Osteocyte (in vitro differentiated cells): ENCODE measurements at places on chromosomes 7 and 10. TPM values are rescaled to one million over a fixed set of nuclear protein-coding genes. Genes with fewer than 3 reads are reported as not detected.
A peak's percentile ranks its signal among the peaks of the same experiment; 100 is the strongest.

- H3K4me1 ChIP-seq: peaks cover 32% of the 10 kb centered on the region
- no peak overlapping the region for H3K4me3 ChIP-seq
- no peaks in the 10 kb centered on the region for H3K36me3 ChIP-seq
- H3K27ac ChIP-seq: no peak overlapping the region
Observed at GRCh38 chr7:142581341-142581740, 167.9 kb upstream of the PRSS1 start.

- H3K4me3 ChIP-seq: no peak overlapping the region
- H3K27me3 ChIP-seq: peaks cover 69% of the 10 kb centered on the region
Observed at GRCh38 chr10:97974100-97974499, 56.3 kb downstream of the CRTAC1 start.

- peaks cover 20% of the 10 kb centered on the region for H3K4me1 ChIP-seq
- H3K27ac ChIP-seq: no peak overlapping the region
- peaks cover 14% of the 10 kb centered on the region for H3K36me3 ChIP-seq
- H3K4me3 ChIP-seq: no peak overlapping the region
- H3K27me3 ChIP-seq: no peaks in the 10 kb centered on the region
- DNase-seq: no peak
Observed at GRCh38 chr7:98200364-98200763, 10.9 kb upstream of the BHLHA15 start.

- H3K36me3 ChIP-seq: peaks cover 3% of the 10 kb centered on the region
- DNase-seq: no peak
- no peak overlapping the region for H3K4me3 ChIP-seq
- peaks cover 23% of the 10 kb centered on the region for H3K27me3 ChIP-seq
- peaks cover 9% of the 10 kb centered on the region for H3K4me1 ChIP-seq
- peak overlapping the region; percentile 50 for H3K27ac ChIP-seq
Observed at GRCh38 chr7:33072471-33072870, 9.9 kb upstream of the NT5C3A start.

DNA sequence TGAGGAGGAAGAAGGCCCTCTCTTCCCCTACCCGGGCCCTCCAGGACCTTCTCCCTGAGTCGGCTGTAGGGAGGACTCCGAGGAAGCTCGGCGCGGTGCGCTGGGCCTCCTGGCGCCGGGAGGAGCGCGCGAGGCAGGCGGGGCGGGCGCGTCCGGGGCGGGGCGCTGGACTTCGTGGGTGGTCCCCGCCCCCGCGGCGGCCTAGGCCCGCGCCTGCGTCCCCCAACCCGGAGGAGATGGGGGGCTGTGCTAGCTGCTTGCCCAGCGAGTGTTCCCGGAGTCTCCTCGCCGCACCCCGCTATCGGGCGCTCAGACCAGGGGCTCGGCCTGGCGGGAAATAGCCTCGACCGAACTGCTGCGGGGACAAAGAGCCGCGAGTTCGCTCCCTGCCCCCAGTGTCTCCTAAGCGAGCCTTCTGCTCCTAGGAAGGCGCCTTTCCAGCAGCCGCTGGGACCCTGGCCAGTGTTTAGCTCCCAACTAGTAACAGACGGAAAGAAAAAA is 19.2 kb upstream of the SMO start:
- DNase-seq: no peak
- H3K4me3 ChIP-seq: peak overlapping the region; percentile 63
- no peaks in the 10 kb centered on the region for H3K36me3 ChIP-seq
- peaks cover 27% of the 10 kb centered on the region for H3K27me3 ChIP-seq
- H3K27ac ChIP-seq: no peak overlapping the region
- peaks cover 9% of the 10 kb centered on the region for H3K4me1 ChIP-seq

The CTAGE6 gene
- total RNA-seq: 0.60 and 0.86 TPM in 2 replicates

The WDR11 gene
- 61.8 and 65.8 TPM in 2 replicates for total RNA-seq

The PNLIPRP2 gene
- not detected in 2 replicates for total RNA-seq

The AKR1E2 gene
- 1.7 and 2.5 TPM in 2 replicates for total RNA-seq
